ENCODE measurements at places on chromosomes 16 and 17. TPM values are rescaled to one million over a fixed set of nuclear protein-coding genes. Genes with fewer than 3 reads are reported as not detected.
A peak's percentile ranks its signal among the peaks of the same experiment; 100 is the strongest.

DNA sequence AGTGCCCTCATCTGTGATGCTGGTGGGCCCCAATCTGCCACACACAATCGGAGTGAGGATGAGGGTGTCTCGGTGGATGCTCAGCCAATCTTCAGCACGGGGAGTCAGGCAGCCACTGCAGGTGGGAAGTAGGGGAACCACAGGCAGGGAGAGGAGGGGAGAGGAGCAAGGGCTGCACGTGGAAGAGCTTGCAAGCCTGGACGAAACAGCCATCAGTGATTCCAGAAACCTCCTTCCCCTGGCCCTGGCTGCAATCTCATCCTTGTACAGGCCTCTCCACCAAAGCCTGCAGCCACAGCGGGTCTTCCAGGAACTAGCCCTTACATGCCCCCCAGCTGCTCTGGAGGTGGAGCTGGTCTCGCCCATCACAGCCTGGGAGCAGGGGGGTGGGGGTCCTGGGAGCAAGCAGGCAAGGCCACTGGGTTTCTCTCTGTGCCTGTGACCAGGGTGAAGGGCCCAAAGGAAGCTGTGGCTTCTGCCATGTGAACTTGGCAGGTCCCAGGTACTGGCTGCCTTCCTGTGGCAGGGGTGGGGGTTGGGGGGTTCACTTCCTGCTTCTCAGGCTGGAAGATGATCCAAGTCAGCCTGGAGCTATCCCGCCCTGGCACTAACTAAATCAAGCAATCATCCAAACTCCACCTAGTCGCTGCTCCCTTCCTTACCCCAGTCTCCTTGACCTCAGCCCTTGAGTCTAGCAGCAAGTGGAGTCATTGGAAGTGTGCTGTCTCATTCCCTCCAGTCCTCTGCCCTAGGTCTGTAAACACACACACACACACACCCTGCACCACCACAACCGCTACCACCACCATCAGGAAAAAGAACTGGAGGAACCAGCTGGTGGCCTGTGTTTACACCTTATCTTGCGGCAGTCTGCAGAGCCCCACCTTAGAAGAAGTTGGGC is 29.4 kb upstream of the MLKL start:
- DNase-seq, result no peak

Gene NUDT21
- total RNA-seq, result 218 TPM

- no peak for DNase-seq
Observed at GRCh38 chr16:77233799-77234519, 34.8 kb downstream of the SYCE1L start.

DNA sequence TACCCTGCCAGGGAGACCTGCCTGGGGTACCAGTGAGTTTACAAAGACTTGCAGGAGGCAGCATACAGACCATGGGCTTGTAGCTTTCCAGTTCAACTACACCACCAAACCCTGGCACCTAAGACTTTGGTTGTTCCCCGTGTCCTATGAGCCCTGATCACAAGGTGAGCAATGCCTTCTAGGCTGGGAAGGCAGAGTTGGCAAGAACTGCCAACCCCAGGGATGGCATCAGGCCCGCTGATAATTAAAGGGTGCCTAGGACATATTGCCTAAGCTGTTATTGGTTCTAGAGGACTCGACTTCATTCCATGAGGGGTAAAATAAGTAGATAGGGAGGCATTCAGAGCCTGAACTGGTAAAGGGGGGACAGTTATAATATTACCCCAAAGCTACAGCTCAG is 41.3 kb downstream of the CDH13 start:
- DNase-seq, result no peak

GRCh38 chr17:39782980-39783379 is 45.2 kb downstream of the GRB7 start:
- DNase-seq, result no peak

Gene GGT6
- total RNA-seq, result 0.10 TPM

DNA sequence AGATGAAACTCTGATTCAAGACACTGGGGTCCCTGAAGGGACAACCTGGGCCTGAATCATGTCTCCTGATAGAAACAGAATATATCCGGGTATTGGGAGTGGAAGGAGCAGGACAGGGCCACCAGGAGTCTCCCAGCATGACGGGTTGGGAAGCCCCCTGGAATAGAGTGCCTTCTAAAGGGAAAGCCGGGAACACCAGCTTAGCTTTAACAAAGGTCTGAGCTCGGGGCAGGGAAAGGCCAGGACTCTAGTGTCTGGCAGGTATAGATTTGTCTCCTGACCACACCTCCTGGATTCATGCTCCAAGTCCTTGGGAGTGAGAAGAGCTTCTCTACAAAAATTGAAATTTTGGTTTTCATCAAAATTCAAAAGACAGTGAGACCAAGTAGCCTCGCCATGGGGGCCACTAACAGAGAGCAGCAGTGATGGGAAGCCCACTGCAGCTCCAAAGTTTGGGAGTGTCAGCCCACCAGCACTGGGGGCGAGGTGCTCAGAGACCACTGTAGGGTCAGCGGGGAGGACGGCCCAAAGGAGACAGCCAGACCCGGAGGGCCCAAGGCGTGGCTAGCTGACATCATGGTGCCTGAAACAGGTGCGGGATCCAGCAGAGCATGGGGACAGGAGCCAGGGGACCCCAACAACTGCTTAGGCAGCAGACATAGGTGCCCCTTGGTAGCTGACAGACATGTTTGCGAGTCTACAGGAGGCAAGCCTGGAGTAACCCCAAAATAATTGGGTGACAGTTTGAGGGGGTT is 81.0 kb downstream of the C16orf78 start:
- no peak for DNase-seq

GRCh38 chr17:4740025-4740351 is 260 bp upstream of the CXCL16 start:
- DNase-seq, result no peak

DNA sequence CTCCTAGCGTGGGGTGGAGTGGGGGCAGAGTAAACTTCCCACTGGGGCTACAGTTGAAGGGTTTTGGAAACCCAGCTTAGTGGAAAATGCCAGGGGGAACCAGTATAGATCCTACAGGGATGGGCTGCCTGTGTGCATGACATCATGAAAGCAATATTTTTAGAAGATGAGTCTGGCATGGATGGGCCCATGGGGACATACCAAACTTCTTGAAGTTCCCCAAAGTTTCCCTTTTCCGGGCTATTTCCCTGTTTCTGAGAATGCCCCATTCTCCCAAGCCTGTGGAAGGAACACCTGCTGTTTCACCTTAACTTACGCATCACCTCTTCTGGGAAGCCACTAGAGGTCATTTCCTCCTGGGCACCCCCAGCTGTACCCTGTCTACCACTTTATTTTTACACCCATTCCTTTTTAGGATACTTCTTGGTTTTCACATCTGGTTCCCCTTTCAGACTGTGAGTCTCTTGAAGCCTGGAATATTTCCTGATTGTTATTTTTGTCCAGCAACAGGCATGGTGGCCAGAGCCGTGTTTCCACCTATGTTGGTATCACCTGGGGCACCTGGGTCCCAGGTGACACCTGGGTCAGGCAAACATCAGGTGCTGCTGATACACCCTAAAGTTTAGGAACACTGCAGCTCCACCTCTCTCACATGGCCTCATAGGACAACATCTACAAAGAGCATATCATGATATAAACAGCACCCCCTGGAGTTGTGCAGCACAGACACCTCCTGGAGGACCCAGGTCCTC is 9.8 kb downstream of the SOCS3 start:
- no peak for DNase-seq

Gene TP53TG3B
- not detected for total RNA-seq

Gene TP53TG3C
- total RNA-seq, result not detected

GRCh38 chr17:76053246-76054111 is 18.8 kb downstream of the SRP68 start:
- DNase-seq, result peak; percentile 80

Gene CLEC18B
- 2.1 TPM for total RNA-seq

Gene ARL6IP1
- 197 TPM for total RNA-seq

DNA sequence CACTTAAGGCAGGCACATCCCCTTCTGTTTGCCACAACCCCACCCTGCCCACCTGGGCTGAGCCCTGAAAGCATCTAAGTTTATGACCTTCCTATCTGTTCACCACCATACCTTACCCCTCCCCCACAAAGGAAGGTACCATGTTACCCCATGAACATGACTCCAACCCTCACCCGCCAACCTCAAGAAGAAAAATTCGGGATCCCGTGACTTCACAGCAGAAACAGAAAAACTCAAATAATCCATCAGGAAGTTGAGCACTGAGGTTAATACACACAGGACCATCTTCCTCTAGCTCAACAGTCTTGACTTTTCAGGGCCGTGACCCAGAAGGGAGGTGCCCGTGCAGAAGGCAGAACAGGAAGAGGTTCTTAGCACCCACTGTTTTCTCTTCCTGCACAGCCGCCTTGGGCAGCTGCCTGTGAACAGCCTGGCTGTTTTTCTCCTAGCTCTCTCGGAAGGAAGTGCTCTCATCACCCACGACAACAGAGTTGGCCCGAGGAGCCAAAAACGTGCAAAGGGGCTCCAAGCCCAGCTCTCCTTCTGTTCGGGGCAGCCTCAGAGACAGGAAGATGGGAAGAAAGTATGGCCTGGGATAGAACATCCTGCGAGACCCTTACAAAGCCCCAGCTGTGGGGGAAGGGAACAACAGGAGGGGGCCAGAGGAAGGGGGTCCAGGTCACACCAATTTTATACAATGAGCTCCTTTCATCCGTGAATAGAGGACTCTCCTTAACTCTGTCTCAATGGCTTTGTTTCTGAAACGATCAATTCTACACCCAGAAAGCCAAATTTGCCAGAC is 101.1 kb downstream of the XYLT1 start:
- DNase-seq, result no peak

DNA sequence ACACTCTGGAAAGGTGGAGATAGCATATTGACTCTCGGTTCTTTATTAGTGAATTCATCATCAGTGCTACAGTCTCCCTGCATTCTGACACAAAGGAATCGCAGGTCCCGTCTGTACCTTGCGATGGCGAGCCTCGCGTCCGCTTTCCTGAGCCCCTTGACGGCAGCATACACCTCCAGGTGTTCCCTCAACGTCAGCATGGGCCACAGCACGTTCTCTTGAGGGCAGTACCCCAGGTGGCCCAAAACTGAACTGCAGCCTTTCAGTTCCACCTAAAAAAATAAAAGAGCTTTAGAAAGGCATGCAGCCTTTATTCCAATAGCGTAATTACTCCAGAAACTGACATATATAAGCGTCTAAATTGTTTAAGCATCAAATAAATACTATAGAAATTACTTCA is 24.2 kb upstream of the ABCA9 start:
- peak; percentile 81 for DNase-seq

Gene DNAI2
- not detected for total RNA-seq

- no peak for DNase-seq
Observed at GRCh38 chr17:58032691-58033415, 25.8 kb upstream of the SRSF1 start.

- DNase-seq, result no peak
Observed at GRCh38 chr17:73498176-73498575, 146.1 kb downstream of the SDK2 start.

DNA sequence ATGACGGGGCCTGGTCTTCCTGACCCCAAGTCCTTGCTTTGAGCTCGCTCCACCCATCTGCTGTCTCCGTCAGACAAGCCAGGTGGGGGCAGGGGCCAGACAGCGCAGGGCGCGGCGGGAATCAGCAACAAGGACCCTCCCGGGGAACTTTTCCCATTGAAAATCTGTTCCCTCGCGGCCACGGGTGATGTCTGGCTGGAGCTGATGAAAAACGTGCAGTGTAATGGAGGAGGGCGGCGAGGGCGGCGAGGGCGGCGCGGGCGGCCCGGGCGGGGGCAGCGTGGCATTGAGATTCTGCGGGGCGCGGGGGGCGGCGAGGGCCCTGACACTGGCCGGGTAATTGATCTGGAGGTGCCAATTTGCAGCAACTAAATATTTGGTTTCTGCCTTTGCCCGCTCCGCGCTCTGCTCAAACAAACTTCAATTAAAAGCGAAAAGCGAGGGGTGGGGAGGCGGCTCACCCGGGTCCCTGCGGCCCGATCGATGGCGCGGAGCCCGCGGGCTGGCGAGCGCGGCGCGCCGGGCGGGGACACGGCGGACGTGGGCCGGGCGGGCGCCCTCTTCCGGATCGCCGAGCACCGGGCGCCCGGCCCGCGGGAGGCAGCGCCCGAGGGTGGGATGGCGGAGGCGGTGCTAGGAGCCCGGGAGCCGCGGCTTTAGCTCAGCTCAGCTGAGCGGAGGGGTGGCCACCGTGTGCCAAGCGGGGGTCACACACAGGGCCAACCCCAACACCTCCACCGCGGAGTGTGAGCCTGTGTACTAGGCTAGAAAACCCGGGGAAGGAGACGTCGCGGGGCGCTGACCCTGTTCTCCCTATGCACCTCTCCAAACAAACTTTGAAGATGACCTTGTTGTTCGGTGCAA is 32.4 kb downstream of the DCAKD start:
- DNase-seq, result no peak

Gene SERPINF2
- 2.5 TPM for total RNA-seq

GRCh38 chr17:17077861-17078732 is 35.8 kb downstream of the MPRIP start:
- DNase-seq, result no peak

GRCh38 chr16:87460936-87461335 is 31.9 kb downstream of the ZCCHC14 start:
- no peak for DNase-seq

Gene FLII
- total RNA-seq, result 264 TPM

GRCh38 chr16:1333149-1333812 is at the start of gene BAIAP3:
TSS of gene BAIAP3 (plus strand) at chr16:1333645. CDS start at chr16:1338550, 4,905 bp downstream.
- DNase-seq, result no peak

DNA sequence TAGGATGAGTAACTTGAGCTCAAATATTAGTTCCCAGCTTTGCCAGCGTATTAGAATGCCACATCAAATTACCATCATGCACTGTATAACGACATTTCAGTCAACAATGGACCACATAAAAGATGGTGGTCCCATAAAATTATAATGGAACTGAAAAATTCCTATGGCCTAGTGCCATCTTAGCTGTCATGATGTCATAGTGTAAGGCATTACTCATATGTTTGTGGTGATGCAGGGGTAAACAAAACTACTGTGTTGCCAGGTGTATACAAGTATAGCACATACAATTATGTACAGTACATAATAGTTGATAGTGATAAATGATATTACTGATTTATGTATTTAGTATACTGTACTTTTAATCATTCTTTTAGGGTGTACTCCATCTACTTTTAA is 54.4 kb upstream of the NETO2 start:
- DNase-seq, result no peak

- no peak for DNase-seq
Observed at GRCh38 chr17:1626333-1626732, 2.3 kb downstream of the SLC43A2 start.

- no peak for DNase-seq
Observed at GRCh38 chr16:81266680-81267095, 28.2 kb downstream of the BCO1 start.

DNA sequence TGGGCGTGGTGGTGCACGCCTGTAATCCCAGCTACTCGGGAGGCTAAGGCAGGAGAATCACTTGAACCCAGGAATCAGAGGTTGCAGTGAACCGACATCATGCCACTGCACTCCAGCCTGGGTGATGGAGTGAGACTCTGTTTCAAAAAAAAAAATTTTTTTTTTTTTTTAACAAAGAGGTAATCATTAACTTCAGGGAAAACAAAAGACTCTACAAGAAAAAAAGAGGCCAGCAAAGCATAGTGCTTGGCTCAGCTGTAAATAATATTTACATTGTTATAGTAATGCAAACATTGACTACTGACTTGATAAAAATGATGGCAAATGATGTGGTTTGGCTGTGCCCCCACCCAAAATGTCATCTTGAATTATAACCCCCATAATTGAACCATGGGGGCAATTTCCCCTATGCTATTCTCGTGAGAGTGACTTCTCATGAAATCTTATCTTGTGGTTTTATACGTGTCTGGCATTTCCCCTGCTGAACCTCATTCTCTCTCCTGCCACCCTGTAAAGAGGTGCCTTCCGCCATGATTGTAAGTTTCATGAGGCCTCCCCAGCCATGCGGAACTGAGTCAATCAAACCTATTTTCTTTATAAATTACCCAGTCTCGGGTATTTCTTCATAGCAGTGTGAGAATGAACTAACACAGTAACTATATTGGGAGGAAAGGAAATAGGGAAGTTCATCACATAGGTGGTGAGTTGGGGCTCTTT is 12.7 kb upstream of the SSTR2 start:
- DNase-seq, result no peak

All from HCT116 (cell line).